ENCODE measurements at places on chromosomes 2 and 18.

- DNase-seq: peak; percentile 82
Measured at GRCh38 chr2:239223310-239224198, 177.3 kb downstream of the HDAC4 start.

DNA sequence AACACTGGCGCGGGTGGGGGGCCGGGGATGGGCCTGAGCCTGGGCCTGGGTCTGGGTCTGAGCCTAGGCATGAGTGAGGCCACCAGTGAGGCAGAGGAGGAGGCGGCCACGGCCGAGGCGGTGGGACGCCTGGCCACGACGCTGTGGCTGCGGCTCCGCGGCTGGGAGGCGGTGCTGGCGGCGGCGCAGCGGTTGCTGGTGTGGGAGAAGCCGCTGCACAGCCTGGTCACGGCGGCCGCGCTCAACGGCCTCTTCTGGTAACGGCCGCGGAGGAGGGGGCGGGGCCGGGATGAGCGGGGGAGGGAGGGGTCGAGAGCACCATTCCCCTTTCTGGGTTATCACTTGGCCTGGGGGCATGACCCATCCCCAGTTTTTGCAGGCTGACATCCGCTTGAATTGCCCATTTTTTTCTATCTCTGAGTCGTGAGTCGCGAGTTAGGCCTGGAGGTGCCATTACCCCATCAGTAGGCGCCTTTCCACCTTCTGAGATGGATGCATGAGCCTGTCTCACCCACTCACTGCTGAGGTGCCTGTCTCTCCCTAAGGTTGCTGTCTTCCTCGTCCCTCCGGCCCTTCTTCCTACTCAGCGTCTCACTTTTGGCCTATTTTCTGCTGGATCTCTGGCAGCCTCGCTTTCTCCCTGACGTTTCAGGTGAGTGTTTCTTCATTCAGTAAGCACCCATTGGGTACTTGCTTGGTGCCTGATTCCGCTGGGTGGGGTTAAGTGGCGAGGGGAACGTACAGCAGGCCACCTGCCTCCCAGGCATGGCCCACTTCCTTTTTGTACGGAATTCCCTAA is 501 bp downstream of the RETREG2 start:
- no peak for DNase-seq

DNA sequence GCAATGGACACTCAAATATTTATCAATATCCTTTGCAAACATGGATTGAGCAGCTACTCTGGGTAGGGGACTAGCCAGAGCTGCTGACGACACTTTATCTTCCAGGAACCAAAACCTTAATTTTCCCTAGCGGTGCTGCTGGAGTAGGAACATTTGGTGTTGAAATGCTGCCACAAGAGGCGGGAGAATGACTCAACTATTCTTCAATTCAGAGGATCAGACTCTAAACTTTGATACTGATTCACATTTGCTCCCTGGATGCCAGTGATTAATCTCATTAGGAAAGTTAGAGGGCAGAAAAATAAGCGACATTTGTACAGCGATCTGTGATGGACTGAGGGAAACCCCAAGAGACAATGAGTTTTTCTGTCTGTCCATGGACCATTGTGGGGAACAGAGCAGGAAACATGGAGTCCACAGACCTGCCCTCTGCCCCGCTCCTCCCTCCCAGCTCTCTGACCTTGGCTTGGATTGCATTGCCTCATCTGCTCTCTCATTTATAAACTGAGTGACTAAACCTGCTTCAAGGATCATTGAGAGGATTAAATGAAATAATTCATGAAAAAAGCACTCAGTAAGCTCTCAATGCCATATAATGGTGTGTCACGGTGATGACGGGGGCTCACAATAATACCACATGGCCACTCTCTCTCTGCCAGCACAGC is 12.6 kb upstream of the EPB41L3 start:
- DNase-seq: peak; percentile 52

DNA sequence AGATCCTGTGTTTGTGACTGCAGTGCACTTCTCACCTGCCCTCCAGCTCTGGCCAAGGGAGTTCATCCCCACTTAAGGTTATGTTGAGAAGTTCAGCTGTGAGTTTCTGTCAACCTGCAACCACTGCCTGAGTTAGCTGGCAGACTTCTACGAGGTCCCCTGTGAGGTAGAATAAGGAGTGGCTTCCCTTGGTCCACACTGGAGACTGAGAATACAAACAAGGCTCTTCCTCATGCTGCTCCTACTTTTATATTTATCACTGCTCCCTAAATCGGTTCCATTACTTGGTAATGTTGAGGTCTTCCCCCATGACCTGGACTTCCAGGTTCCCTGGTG is 353.2 kb upstream of the CWC22 start:
- DNase-seq: no peak

- DNase-seq: peak; percentile 55
Measured at GRCh38 chr2:46970334-46971288, 55.0 kb upstream of the MCFD2 start.

GRCh38 chr18:80247393-80247841 is at the start of gene PARD6G:
TSS of gene PARD6G (minus strand) at chr18:80247514. CDS start at chr18:80247348, 166 bp downstream.
- DNase-seq: peak; percentile 72

- DNase-seq: no peak
Measured at GRCh38 chr18:5294113-5294456, 1.4 kb downstream of the ZBTB14 start.

GRCh38 chr18:24659827-24660720 is 199.6 kb downstream of the HRH4 start:
- peak; percentile 33 for DNase-seq

DNA sequence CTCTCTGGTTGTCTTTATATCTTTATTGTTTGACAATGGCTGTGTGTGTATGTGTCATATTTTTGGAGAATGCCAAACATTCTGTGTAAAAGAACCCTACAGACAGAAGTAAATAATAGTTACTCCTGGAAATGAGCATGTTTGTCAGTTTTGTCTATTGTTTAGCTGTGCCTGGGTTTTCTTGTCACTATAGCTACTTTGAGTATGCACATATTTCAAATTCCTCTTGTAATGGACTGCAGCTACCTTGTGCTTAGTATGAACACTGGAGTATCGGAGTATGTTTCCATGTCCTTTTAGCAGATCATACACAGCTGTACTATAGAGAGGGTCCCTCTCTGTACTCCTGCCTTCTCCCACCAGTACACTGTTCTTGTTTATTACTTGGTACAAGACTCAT is 58.0 kb upstream of the DOCK10 start:
- DNase-seq: peak; percentile 73

GRCh38 chr2:33133454-33133952 is 186.8 kb downstream of the LTBP1 start:
- DNase-seq: no peak

- no peak for DNase-seq
Measured at GRCh38 chr2:211141646-211142045, 585.2 kb downstream of the CPS1 start.

DNA sequence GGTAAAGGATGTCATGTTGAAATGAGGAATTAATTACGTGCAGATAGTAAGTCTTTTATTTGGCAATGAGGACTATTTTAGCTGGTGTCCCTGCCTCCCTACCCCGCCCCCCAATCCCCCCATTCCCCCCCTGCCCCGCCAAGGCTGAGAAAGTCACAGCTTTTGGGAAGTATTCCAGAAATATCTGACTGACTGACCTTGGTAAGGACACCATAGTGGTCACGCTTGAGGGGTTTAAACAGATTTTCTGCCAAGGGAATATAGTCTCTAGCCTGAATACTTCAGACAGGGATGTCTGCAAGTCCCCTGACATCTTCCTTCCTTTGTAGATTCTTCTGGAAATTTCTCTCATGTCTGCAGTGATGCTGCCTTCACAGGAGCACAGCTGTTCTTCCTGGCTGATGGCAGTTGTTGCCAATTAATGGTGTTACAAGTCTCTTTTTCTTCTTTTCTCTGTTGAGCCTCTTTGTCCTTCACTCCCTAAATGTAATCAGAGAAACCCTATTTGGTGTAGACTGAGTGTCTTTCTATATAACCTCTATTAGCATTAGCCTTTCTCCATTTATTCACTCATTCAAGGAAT is 53.7 kb upstream of the MGAT5 start:
- DNase-seq: no peak

GRCh38 chr18:61713502-61713901 is 179.3 kb downstream of the RNF152 start:
- DNase-seq: no peak

DNA sequence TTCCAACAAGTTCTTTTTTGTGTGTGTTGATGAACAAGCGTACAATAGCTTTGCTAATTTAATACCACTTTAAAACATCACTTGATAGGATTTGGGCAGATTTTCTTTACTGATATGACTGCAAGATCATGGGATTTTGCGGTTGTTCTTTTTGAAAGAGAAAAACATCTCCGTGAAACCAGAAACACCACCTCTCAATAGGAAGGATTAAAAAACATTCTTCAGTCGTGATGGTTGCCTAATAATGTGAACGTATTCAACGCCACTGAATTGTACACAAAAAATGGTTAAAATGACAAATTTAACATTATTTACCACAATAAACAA is 19.3 kb downstream of the RBMS1 start:
- no peak for DNase-seq

DNA sequence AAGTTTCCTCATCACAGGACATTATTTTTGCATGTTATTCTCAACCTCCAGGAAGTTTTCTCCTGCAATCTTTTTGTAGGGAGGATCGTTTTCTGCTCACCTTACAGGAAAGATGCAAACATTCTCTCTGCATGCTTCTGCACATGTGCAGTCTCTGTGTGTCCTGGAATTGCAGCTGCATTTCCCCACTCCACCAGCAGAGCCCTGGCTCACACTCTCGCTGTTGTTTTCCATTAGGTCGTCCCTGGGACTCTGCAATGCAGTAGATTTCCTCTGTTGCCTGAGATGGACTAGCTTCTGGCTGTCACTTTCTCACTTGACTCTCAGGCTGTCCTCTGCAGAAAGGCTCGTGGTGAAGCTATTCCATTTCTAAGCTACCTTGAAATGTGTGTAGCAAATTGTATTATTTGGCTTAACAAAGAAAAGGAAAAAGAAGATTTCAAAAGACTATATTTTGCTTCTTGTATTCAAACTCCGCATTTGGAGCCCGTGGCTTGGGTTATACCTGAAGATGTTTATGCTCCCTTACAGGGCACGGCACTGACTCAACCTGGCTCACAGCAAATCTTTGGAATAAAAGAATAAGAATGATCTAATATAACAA is 346.7 kb downstream of the RAD51AP2 start:
- DNase-seq: peak; percentile 45

GRCh38 chr18:79345366-79345765 is 50.4 kb upstream of the NFATC1 start:
- DNase-seq: no peak

GRCh38 chr2:26687328-26687727 is 5.2 kb upstream of the KCNK3 start:
- no peak for DNase-seq

Data from fibroblast of upper back skin (primary cell).